ENCODE measurements at places on chromosomes 11 and 22. TPM values are rescaled to one million over a fixed set of nuclear protein-coding genes. Genes with fewer than 3 reads are reported as not detected.

CDCA5 gene
- total RNA-seq, result 7.1 TPM

JOSD1 gene
- total RNA-seq, result 79.8 TPM

OR6A2 gene
- total RNA-seq, result 0.46 TPM

GUCY1A2 gene
- total RNA-seq, result under 0.01 TPM

TRIM49C gene
- not detected for total RNA-seq

SHANK3 gene
- total RNA-seq, result 11.7 TPM

ASCL2 gene
- not detected for total RNA-seq

TUBA8 gene
- 6.8 TPM for total RNA-seq

YPEL4 gene
- not detected for total RNA-seq

INPP5J gene
- 0.30 TPM for total RNA-seq

OR8G5 gene
- total RNA-seq, result not detected

GGTLC3 gene
- not detected for total RNA-seq

GAB4 gene
- not detected for total RNA-seq

TYR gene
- not detected for total RNA-seq

XRRA1 gene
- 4.5 TPM for total RNA-seq

PRRG4 gene
- under 0.01 TPM for total RNA-seq

OR51G1 gene
- not detected for total RNA-seq

TRPC6 gene
- not detected for total RNA-seq

OR8D4 gene
- under 0.01 TPM for total RNA-seq

TPBGL gene
- under 0.01 TPM for total RNA-seq

MAP6 gene
- 0.15 TPM for total RNA-seq

CHRDL2 gene
- not detected for total RNA-seq

APOA1 gene
- total RNA-seq, result not detected

CCDC82 gene
- total RNA-seq, result 19.2 TPM

BATF2 gene
- total RNA-seq, result 12.3 TPM

CCDC90B gene
- total RNA-seq, result 76.0 TPM

MYOD1 gene
- total RNA-seq, result not detected
